ENCODE measurements at places on chromosomes 5 and 9.
A peak's percentile ranks its signal among the peaks of the same experiment; 100 is the strongest.

GRCh38 chr9:115353681-115354080, 235.7 kb upstream of the TNC start:
- DNase-seq: peak; percentile 18

DNA sequence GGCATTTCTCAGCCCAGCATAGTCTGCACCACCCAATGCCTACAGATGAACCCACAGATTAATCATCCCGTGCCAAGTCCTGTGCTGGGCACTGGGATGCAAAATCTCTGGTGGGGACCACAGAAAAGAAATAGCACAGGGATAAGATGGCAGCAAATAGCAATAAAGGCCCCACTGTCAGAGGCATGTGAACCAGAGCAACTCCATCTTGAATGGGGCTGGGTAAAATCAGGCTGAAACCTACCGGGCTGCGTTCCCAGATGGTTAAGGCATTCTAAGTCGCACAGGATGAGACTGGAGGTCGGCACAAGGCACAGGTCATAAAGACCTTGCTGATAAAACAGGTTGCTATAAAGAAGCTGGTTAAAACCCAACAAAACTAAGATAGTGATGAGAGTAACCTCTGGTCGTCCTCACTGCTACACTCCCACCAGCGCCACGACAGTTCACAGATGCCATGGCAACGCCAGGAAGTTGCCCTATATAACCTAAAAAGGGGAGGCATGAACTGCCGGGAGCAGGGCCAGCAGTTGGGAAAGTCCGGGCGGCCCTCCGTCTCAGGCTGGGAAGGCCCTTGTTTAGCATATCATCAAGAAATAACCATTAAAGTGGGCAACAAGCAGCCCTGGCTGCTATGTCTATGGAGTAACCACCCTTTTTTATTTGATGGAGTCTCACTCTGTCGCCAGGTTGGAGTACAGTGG, 65.2 kb downstream of the C9orf50 start:
- DNase-seq: no peak

DNA sequence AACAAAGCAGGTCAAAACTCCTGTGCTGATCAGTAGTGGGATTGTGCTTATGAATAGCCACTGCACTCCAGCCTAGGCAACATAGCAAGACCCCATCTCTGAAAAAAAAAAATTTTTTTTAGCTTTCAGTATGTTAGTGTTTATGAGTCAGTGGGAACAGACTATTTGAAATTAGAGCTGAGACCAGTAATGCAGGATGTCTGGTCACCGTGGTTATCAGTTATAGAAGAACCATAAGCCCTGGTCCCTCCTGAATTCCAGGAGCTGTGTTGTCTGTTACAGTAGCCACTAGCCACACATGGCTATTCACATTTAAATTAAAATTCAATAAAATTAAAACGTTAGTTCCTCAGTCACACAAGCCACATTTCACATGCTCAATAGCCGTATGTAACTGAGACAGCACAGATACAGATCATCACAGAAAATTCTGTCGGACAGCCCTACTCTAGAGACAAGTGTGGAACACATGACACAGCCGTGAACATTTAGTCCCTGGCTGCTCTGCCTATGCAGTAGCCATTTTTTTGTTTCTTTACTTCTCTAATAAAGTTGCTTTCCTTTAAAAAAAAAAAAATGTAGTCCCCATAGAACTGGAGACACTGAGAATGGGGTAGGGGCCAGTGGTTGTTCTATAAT, 96.1 kb upstream of the SAP30L start:
- no peak for DNase-seq

GRCh38 chr9:7315116-7315515, 484.5 kb downstream of the DMAC1 start:
- DNase-seq: no peak

- DNase-seq: peak; percentile 27
These were observed 35.2 kb upstream of the PLEKHG4B start for GRCh38 chr5:56561-57290.

DNA sequence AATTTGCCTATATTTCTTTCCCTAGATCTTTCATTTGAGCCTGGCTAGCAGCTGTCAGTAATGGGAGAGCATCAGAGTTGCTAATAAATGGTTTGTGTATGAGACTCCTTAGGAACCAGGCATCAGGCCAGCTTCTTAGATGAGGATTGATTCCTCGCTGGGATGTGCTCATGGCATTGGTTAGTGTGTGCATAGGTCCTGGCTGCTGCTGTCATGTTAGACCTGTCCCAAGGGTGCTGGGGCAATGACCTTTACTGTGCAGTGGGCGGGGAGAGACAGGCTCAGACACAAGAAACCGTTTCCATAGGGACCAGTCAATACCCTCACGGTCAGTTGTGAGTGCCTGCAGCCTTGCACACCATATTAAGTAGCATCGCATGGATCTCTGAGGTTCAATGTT, 112.3 kb upstream of the NR3C1 start:
- DNase-seq: no peak

DNA sequence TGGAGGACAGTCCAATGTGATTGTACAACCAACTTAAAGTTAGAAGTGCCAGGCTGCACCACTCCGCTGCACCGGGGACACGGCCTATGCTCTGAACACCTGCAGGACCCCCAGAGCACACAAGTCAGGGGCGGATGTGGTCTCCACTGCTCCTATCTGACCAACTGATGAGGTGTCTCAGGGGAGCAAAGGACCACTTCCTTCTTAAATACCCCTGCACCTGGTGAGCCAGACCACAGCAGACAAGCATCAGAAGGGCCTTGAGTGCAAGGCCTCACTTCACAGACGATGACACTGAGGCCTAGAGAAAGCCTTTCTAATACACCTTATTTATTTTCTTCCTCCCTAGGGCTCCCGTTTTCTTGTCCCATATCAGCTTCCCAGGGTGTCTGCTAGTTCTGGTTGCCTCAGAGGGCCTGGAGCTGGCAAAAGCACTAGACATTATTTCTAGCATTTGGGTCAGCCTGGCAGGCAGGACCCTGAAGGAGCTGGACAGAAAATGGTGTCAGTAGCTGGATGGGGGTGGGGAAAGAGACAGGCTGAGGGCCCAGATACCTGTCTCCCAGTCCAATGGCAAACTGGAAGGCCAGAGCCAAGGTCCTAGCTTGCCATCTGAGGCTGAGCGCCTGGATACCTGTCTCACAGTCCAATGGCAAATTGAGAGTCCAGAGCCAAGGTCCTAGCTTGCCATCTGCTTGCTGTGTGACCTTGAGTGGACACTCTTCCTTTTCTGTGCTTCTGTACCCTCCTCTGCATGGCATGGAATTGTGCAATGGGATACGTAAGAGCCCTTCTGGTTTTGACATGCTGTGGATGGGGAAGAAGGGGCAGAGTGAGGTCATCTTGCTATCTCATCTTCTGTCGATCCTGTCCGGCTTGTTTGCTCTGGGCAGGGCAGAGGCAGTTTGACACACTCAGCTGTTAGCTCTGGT, 9.0 kb downstream of the CCDC69 start:
- DNase-seq: no peak

All from NCI-H2029 treated with DMSO at 0.1 percent for 48 hours (cell line).